Naive thymus-derived CD4-positive, alpha-beta T cell (primary cell): ENCODE measurements at places on chromosomes 6 and 20. TPM values are rescaled to one million over a fixed set of nuclear protein-coding genes. Genes with fewer than 3 reads are reported as not detected.

Gene L3MBTL1
- total RNA-seq: 8.6 and 9.3 TPM in 2 replicates

Gene MOG
- not detected for total RNA-seq

Gene NRSN1
- total RNA-seq: not detected

Gene FLRT3
- not detected for total RNA-seq

Gene E2F3
- 5.1 TPM for total RNA-seq

Gene TINAG
- total RNA-seq: not detected

Gene DYNLRB1
- 47.1 TPM for total RNA-seq

Gene FAM162B
- total RNA-seq: not detected in 2 replicates

Gene CPXM1
- 1.8 TPM for total RNA-seq

Gene OPRL1
- 0.81 TPM for total RNA-seq

Gene THBD
- 0.54 TPM for total RNA-seq

DNA sequence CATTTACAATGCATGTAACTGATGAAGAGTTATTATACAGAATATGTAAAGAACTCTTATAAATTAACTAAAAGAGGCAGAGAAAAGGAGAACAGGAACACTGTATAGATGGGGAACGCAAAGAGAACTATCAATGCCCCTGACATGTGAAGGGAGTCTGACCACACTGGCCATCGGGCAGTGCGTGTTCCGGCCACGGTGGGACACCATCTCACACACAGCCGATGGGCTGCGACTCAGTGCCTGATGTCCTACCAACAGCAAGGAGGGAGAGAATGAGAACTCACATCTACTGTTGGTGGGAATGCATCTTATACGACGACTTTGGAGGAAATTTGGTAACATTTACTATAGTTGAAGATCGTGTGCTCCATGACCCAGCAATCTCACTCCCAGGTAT, 15.5 kb upstream of the RAMACL start:
- H3K4me3 ChIP-seq: no peak overlapping the region
- no peak overlapping the region for H3K27ac ChIP-seq
- no peaks in the 10 kb centered on the region for H3K27me3 ChIP-seq
- H3K4me1 ChIP-seq: no peaks in the 10 kb centered on the region
- no peak for DNase-seq

GRCh38 chr6:111898452-111898851, 25.2 kb upstream of the FYN start:
- H3K27me3 ChIP-seq: no peaks in the 10 kb centered on the region
- no peaks in the 10 kb centered on the region for H3K36me3 ChIP-seq
- no peak for DNase-seq
- no peak overlapping the region for H3K4me3 ChIP-seq

DNA sequence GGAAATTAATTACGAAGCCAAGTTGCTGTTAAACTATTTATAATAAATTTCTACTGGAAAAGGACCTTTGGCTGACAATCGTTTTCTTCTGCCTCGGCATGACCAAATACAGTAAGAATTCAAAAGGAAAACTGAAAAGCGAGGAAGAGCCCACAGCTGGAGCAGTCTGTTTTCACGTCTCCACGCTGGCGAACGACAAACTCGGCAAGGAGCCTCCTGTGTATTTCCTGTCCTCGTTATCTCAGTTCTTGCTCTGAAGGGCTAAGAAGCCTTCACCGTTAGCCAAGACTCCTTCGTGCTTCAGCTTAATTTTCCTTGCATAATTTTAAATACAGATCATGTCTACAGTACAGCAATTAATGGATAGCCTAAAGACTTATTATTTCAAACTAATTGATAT, 214.3 kb upstream of the PLCB4 start:
- H3K4me1 ChIP-seq: no peaks in the 10 kb centered on the region
- H3K27ac ChIP-seq: no peak overlapping the region
- no peaks in the 10 kb centered on the region for H3K36me3 ChIP-seq
- H3K4me3 ChIP-seq: no peak overlapping the region
- H3K27me3 ChIP-seq: no peaks in the 10 kb centered on the region

GRCh38 chr6:43809417-43810305, 39.6 kb downstream of the VEGFA start:
- no peak overlapping the region for H3K4me3 ChIP-seq
- H3K4me1 ChIP-seq: no peaks in the 10 kb centered on the region
- H3K27ac ChIP-seq: no peak overlapping the region
- no peak for DNase-seq
- no peaks in the 10 kb centered on the region for H3K36me3 ChIP-seq

DNA sequence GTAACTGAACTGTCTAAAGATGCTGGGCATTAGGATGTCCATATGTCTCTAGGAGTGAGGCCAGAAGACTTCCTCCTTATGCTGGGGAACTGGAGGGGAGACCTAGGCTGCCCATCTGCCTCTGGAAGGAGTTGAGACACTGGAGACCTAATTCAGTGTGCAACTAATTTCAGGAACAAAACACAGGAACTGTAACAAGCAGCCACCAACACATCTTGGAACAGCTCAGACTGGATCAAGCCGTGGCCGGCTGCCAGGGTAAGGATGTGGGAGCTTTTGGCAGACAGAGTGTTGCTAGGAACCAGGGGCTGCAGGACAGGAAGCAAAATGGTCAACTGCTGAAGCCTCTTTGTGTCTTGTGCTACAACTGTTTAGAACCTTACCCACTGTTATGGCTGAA, 16.4 kb upstream of the MAS1 start:
- no peak for DNase-seq
- H3K4me1 ChIP-seq: no peaks in the 10 kb centered on the region
- no peak overlapping the region for H3K4me3 ChIP-seq
- no peaks in the 10 kb centered on the region for H3K36me3 ChIP-seq
- H3K27me3 ChIP-seq: no peaks in the 10 kb centered on the region

GRCh38 chr6:94238868-94239267, 819.5 kb upstream of the EPHA7 start:
- no peak overlapping the region for H3K27ac ChIP-seq
- H3K4me1 ChIP-seq: no peaks in the 10 kb centered on the region
- no peaks in the 10 kb centered on the region for H3K27me3 ChIP-seq

GRCh38 chr6:33390767-33391277, 801 bp upstream of the KIFC1 start:
- no peak for DNase-seq
- peak overlapping the region; percentile 28 for H3K4me3 ChIP-seq
- H3K4me1 ChIP-seq: peaks cover 13% of the 10 kb centered on the region

DNA sequence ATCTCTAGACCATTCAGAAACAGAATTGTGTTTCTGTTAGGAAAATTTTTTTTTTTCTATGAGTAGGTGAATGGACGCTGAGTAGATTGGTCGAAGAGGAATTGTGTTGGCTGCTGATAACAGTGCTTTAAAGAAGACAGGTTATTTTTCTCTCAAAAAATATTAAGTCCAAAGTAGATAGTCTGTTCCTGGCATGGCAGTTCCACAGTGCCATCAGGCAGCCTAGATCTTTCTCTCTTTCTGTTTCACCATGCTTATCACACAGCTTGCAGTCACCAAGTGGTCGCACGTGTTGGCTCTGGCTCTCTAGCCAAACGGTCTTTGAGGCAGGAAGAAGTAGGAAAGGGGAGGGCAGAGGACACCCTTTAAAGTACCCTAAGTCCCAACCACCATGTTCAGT, 22.4 kb upstream of the SERINC3 start:
- no peaks in the 10 kb centered on the region for H3K4me1 ChIP-seq
- H3K4me3 ChIP-seq: no peak overlapping the region
- DNase-seq: no peak

- no peak overlapping the region for H3K4me3 ChIP-seq
- H3K27ac ChIP-seq: no peak overlapping the region
- H3K27me3 ChIP-seq: no peaks in the 10 kb centered on the region
- no peak for DNase-seq
- H3K4me1 ChIP-seq: no peaks in the 10 kb centered on the region
- H3K36me3 ChIP-seq: no peaks in the 10 kb centered on the region
These were observed 422.9 kb upstream of the AGPAT4 start for GRCh38 chr6:161696801-161697200.

- DNase-seq: no peak
- no peaks in the 10 kb centered on the region for H3K27me3 ChIP-seq
- no peak overlapping the region for H3K4me3 ChIP-seq
- no peaks in the 10 kb centered on the region for H3K36me3 ChIP-seq
- H3K4me1 ChIP-seq: no peaks in the 10 kb centered on the region
- H3K27ac ChIP-seq: no peak overlapping the region
These were observed 91.2 kb downstream of the ISM1 start for GRCh38 chr20:13312300-13312699.

DNA sequence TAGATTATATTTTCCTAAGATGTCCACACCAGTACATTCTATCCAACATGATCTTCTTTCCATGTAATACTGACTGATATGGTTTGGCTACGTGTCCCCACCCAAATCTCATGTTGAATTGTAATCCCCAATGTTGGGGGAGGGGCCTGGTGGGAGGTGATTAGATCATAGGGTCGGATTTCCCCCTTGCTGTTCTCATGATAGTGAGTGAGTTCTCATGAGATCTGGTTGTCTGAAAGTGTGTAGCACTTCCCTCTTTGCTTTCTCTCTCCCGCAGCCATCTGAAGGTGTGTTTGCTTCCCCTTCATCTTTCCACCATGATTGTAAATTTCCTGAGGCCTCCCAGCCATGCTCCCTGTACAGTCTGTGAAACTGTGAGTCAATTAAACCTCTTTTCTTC, 12.2 kb upstream of the HBS1L start:
- H3K27ac ChIP-seq: no peak overlapping the region
- H3K4me1 ChIP-seq: no peaks in the 10 kb centered on the region
- no peaks in the 10 kb centered on the region for H3K27me3 ChIP-seq
- no peak for DNase-seq
- no peak overlapping the region for H3K4me3 ChIP-seq

DNA sequence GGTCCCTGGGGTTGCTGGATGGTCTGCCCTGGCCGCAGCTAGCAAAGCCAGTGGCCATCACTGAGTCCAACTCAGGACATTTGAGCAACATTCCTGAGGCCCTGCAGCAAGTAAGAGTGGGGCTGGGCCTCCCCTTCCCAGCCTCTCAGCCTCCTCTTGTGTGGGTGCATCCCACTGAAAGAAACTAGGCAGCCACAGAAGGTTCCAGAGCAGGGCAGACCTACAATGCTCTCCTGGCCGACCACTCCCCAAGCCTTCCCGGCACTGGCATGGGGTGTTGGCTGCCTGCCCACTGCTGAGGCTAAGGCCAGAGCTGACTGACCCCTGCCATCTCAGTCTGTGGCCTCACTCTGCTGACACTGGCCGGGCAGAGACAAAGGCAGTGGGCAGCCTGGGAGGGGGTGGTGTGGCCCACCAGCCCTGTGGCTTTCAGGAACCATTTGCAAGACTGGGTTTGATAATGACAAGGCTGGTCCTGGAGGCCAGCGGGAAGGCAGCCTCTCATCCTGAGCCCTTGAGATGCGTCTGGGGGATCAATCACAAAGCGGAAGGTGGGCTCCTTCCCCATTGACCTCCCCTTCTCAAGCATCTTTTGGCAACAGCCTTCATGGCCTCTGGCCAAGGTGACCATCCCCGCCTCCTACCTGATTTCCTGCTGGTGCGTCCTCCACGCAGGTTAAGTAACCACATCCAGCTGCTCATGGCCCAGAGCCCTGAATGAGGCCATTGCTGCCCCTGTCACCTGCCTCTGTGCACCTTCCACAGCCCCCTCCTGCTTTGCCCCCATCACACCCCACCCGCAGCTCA, 9.6 kb downstream of the DLGAP4 start:
- H3K27me3 ChIP-seq: peaks cover 4% of the 10 kb centered on the region
- H3K4me1 ChIP-seq: no peaks in the 10 kb centered on the region
- H3K27ac ChIP-seq: no peak overlapping the region
- H3K4me3 ChIP-seq: no peak overlapping the region
- DNase-seq: no peak

GRCh38 chr20:38835792-38836191, 30.3 kb downstream of the PPP1R16B start:
- H3K4me1 ChIP-seq: peaks cover 18% of the 10 kb centered on the region
- no peak overlapping the region for H3K27ac ChIP-seq
- no peaks in the 10 kb centered on the region for H3K27me3 ChIP-seq
- H3K36me3 ChIP-seq: peaks cover 23% of the 10 kb centered on the region

DNA sequence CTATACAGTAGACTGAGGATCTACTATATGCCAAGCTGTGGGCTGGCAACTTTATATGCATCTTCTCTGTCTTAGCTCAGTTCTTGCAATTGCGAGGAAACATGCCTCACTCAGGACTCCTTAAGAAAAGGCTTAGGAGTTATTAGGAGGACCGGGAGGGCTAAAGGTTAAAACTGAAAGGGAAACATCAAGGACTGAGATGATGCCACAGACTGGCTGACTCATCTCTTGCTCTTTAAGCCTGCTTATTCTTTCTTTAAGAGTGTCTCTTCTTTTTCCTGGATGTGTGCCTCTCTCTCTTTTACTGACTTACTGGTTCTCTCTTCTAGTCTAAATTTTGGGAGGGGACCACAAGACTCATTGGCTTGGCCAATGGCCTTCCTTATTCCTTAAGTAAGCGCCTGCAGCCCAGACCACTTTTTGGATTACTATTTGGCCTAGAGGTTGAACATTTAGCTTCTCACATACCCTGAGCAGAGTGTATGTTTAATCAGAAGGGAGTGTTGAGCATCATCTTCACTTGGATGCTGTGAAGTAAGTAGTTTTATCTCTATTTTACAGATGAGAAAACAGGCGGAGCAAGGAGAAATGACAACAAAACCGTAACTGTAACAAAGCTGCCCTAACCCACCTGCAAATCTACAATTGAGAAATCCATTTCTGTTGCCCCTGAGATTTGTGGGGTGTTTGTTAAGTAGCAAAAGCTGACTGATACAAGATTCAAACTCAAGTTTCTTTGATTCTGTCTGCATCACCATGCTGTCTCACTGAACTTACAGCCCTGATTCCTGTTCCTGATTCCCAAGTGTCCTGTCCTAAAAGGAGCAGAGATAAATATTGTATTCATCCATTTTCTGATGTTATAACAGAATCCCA, 7.2 kb upstream of the SDC4 start:
- H3K27ac ChIP-seq: no peak overlapping the region
- H3K4me3 ChIP-seq: no peak overlapping the region
- H3K36me3 ChIP-seq: no peaks in the 10 kb centered on the region

DNA sequence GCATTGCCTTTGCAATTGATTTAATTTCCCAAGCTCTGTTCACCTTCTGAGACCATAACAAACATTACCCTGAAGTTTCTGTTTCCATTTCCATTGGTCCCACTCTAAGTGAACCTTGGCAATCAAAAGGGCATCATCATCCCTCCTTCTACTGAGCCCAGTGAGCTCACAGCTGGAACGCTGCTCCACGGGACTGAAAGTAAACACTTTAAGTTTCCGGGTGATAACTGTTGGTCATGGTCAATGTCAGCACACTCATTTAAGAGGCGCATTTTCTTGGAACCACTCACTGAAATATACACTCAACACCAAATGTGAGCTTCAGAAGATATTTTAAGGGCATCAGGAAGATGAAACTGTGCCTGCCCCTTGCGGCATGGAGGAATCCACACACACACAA, 37.1 kb upstream of the RPS6KA2 start:
- H3K4me1 ChIP-seq: no peaks in the 10 kb centered on the region
- no peaks in the 10 kb centered on the region for H3K36me3 ChIP-seq
- no peak for DNase-seq
- no peaks in the 10 kb centered on the region for H3K27me3 ChIP-seq
- H3K4me3 ChIP-seq: no peak overlapping the region
- no peak overlapping the region for H3K27ac ChIP-seq

- DNase-seq: no peak
- H3K27me3 ChIP-seq: no peaks in the 10 kb centered on the region
- H3K36me3 ChIP-seq: no peaks in the 10 kb centered on the region
- no peak overlapping the region for H3K4me3 ChIP-seq
- H3K27ac ChIP-seq: no peak overlapping the region
These were observed 65.5 kb downstream of the LAMA4 start for GRCh38 chr6:112188906-112189305.
